Activated naive CD8-positive, alpha-beta T cell treated with anti-CD3 and anti-CD28 coated beads, Interleukin-2, amount 50 U/mL, for 16 hours (primary cell): ENCODE measurements at places on chromosomes 11 and 22.

DNA sequence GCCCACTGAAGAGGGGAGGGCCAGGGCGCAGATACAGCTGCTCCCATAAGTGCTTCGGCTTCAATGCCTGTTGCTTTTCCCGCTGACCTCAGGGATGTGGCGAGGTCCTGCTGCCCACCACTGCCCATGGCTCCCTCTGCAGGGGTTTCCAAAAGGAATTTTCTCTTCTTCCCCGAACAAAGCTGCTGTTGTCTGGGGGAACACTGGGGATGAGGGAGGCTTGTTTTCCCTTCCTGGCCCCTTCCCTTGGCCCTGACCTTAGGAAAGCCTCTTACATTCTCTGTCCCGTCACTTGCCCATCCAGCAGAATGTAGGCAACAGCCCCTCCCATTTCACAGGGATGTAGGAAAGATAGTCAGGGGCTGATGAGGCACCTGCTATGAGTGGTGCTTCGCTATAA lies 34.8 kb downstream of the CD82 start:
- DNase-seq: no peak

- DNase-seq: no peak
Measured at GRCh38 chr11:11581481-11581880, 40.3 kb downstream of the GALNT18 start.

DNA sequence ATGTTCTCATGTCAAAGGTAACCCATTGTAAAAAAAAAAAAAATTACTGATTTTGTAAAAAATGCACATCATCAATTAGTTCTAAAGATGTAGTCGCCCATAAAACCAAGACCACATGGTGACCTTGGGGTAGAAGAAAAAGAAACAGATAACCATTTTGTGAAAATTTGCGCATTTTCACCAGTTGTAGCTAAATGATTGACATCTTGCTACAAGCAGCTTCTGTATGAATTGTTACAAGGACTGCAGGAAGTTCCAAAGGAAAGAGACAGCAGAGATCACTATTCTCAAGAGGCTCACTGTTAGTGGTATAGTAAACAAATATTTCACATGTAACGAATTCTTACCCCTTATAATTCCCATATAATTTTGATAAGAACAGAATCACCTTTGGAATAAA lies 48.7 kb downstream of the MAML2 start:
- no peak for DNase-seq

- DNase-seq: peak; percentile 26
Measured at GRCh38 chr11:19742588-19743292, 30.1 kb downstream of the NAV2 start.

DNA sequence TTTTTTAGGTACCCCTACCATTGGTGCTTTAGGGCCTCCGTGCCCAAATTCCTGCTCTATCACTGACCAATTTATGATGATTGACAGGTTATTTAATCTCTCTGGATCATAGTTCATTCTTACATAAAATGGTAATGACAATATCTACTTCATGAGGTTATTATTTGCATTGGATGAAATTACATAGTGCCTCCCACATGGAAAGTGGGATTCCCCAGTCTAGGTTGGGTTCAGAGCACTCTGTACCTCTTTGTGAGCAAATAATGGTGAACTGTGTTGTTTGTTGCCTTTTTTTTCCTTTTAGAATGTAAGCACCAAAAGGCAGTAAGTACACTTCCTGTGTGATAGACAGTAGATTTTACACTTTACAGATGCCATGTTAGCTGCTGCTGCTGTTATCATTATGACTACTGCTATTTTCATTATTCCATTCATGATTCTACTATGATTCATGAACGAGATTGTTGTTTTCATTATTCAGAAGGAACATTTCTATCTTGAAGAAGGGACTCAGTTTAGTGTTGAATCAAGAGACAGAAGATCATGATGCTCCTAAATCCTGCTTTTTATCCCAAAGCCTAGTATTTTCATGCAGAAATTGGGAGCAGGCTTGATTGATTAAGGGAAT lies 100.8 kb downstream of the ALX4 start:
- no peak for DNase-seq

DNA sequence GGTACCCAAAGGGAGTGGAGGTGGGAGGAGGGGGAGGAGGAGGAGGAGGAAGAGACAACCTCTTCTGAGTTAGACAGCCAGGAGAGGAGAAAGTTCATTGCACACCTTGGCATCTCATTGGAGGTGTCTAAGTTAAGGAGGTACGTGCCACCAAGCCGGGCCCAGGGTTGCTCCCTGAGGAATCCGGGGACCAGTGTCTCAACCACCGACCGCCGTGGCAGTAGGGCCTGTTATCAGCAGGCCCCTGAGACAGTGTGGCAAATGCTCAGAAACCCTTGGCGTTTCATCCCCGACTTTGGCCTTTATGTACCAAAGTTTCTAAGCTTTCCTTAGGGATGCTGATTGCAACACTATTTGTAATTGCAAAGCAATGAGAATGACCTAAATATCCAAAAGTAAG lies 95.0 kb upstream of the NNMT start:
- no peak for DNase-seq

DNA sequence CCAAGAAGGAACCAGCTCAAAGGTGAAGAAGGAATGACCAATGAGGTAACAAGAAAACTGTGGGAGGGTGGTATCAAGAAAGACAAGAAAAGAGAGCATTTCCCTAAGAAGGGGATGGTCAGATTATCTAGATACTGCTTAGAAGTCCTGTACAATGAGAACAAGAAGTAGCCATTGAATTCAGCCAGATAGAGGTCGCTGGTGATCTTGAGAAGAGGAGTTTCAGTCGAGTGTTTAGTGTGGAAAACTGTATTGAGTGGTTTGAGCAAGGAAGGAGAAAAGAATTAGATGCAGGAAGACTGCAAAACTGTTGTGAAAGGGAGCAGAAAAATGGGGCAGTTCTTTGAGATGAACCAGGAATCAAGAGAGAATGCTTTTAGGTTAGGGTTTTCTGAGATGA lies 74.6 kb upstream of the FAT3 start:
- DNase-seq: no peak

- DNase-seq: no peak
Measured at GRCh38 chr11:12278766-12279671, 98.4 kb upstream of the PARVA start.
